Activated T-helper 1 cell treated with anti-CD3 and anti-CD28 coated beads, Interleukin-2, amount 50 U/mL, for 16 hours (primary cell): ENCODE measurements at places on chromosomes 5 and 9.
A peak's percentile ranks its signal among the peaks of the same experiment; 100 is the strongest.

DNA sequence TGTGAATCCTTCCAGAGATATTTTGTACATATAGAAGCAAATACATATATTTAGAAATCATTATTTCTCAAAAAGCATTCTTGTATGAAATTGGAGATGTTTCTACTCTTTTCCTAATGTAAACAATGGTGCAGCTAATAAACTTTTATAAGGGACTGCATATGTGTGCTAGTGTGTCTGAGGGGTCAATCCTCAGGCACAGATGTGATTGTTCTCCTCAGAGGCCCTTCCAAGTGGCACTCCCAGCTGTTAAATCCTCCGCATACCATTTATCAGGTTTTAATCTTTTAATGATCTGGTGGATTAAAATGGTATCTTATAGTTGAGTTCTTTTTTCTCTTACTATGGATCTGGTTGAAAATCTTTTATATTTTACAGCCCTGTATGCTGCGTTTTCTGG is 5.6 kb upstream of the OMD start:
- DNase-seq = no peak

DNA sequence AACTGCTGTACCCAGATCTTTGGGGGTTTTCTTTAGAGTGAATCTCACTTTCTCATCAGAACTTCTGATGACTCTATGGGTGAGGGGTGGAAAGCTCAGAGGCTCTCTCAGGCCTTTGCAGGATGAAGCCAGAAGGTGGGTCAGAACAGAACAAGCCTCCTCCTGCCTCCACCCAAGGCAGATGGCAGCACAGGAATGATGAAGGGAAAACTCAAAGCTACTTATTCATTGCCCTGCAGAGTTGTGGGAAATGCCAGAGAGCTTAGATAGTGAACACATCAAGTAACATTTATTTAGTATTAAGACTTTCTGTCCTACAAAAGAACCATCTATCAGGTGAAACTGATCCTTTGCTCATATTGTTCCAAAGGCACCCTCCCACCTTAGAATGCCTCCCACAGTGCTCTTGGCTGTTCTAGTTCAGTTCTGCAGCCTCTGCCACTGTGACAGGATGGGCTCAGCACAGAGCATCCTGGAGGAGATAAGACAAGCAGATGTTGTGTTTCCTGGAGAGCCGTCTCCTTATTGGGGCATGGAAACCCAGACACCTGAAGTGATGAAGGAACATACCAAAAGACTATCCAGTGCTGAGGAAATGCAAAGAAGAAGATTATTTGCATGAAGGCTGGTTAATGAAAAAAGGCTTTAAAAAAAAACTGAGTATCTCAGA is 146.6 kb downstream of the ADAMTS12 start:
- no peak for DNase-seq

DNA sequence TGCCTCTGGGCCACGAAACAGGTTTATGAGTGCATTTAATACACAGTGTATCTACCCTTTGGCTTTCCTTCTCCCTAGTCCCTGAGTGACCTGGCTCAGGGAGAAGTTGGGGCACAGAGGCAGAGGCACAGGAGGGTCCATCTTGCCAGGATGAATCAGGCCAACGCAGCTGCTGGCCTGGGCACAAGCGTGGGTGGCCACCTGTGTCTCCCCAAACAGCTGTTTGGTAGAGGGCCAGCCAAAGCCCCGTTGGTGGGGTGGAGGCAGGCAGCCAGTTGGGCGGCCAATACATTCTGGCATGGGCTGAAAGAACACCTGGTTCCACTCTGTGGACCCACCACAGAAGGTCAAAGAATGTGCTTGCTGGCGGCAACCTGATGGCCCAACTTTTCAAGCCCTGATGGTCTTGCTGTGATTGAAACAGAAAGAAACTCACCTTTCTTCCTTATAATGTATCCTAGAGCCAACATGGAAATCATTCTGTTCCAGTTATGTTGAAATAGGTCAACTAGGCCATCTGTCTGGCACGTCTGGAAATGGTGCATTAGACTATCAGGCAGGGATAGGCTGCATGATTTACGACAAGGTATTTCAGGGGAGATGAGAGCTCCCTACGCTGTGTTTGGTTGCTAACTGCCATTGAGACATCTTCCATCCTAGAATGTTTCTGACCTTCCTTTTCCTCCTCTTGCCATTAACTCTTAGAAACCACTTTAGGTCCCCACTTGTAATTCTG is 337.4 kb downstream of the ADAMTS6 start:
- no peak for DNase-seq

GRCh38 chr5:180428598-180428997 is 65.6 kb upstream of the CNOT6 start:
- DNase-seq = no peak

GRCh38 chr9:69193685-69194032 is 19.6 kb downstream of the TJP2 start:
- DNase-seq = no peak

DNA sequence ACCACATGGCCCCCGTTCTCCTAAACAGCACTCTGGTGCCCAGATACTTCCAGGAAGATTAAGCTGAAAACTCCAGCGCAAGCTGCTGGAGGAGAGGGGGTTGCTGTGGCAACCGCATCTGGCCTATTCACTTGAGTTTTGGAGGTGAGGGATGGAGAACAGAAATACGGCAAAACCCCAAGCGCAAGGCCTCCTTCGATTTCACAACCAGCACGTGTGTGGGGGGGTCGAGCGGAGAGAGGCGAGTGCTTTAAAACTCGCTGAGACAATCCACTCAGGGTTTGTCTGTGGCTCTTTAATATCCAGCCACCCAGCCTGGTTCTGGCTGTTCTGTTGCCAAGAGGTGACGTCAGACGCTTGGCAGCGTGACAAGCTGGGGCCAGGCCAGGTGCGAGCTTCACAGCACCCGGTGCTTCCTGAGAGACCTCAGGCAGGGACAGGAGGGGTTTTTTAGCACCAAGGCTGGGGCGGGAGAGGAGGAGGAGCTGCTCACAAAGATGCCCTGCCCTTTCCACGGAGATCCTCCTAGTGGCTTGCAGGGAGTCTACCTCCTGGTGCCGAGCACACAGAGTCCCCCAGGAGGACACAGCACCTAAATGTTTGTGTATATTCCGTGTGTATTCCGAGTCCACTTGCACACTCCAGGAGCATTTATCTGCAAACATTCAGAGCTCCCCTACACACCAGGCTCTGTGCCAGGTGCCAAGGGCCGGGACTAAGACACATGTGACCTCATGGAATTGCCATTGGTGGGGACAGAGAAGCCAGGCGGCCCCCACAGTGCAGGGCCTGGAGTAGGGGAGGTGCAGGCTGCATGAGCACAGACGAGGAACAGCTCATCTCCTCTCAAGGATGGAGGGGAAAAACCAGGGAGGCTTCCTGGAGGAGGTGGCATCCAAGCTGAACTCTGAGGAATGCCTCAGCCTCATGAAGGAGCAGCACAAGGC is 194.6 kb downstream of the OLFM1 start:
- no peak for DNase-seq

DNA sequence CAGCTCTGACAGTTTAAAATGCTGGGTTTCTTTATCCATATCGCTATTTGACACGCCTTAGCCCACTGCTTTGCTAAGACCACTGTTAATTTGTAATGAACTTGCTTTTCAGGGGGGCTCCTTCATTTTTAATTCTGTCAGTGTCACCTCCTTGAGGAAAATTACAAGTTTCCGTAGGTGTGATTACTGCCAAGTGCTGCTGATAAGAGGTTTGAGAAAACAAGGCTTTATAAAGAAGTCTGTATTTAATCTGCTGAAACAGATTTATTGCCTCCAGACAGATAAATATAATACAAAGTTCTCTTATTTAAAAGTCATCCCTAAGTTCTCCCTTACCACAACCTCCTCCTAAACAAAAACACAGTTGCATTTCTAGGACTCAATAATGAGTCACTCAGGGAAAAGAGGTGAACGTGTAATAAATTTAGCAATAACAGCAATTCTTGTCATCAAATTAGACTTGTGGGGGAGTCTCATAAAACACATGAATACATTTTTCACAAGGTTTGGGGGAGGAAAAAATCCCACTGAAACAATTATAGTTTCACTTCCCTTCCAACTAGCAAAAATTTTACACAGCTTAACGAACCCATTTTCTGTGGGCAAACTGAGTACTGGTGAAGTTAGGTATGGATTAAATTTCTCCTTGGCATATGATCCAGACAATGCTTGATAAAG is 72.8 kb downstream of the MAPKAP1 start:
- DNase-seq = no peak

GRCh38 chr9:113620377-113621161 is 157.0 kb downstream of the RGS3 start:
- no peak for DNase-seq

- no peak for DNase-seq
Observed at GRCh38 chr9:117180896-117181445, 233.9 kb downstream of the ASTN2 start.

GRCh38 chr9:72984226-72984947 is 31.5 kb upstream of the ALDH1A1 start:
- DNase-seq = no peak

- no peak for DNase-seq
Observed at GRCh38 chr9:89854715-89855475, 250.1 kb downstream of the GADD45G start.

GRCh38 chr5:67163863-67164595 is 32.6 kb downstream of the CD180 start:
- no peak for DNase-seq

- DNase-seq = no peak
Observed at GRCh38 chr9:114869845-114870244, 60.5 kb downstream of the TNFSF8 start.

GRCh38 chr5:643351-643801 is 31.2 kb downstream of the CEP72 start:
- DNase-seq = no peak

GRCh38 chr9:79301551-79302391 is 270.0 kb upstream of the TLE4 start:
- no peak for DNase-seq

GRCh38 chr9:126915281-126915816 is 767 bp downstream of the RALGPS1 start:
- peak; percentile 22 for DNase-seq

DNA sequence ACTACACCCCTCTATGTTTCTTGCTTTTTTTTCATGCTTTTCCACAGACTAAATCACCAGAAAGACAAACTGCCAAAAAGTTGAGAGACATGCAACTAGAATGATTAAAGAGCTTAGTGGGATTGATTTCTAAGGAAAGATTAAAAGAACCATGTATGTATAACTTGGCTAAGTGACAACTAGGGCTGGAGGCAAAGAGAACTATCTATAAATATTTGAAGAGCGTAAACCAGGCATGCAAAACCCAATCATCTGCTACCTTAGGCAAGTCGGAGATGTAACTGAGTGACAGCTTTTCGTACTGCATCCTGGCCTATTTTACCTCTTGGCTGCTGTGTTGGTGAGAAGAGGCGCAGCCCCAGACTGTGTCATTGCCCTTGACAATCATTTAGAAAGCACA is 121.0 kb upstream of the TLX3 start:
- DNase-seq = no peak

DNA sequence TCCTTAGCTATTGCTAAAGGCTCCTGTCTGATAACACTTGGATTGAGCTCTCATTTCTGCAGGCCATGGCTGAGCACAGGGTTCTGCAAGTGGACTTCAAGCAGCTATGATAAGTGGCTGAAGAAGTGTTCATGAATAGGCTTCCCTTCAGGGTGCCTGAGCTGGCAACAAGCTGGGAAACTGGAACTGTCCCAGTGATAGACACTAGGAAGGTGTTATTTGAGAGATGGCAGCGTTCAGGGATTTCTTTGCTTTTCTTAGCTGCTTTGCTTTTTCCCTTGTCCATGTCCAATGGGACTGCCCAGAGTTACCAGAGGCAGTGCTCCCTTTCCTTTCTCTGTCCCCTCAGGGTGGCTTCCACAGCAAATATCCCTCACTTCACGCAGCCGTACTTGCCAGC is 75.8 kb downstream of the INIP start:
- DNase-seq = no peak

DNA sequence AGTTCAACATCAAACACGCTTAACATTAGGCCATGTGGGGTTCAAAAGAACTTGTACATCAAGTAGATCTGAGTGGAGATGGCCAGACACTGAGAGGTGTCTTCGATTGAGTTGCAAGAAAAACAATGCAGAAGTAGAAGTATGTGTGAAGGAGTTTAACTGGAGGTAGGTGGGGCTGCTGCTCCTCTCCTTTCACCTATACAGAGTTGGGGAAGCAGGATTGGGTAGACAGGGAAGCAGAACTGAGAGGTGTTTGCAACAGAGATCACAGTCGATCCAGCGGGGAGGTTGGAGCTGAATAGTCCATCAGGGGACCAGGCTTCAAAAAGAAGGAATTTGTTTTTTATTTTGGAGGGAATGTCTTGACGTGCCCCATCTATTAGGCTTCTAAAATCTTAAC is 61.7 kb upstream of the SLC27A6 start:
- no peak for DNase-seq

GRCh38 chr5:133613184-133613583 is 843 bp upstream of the FSTL4 start:
- no peak for DNase-seq

- DNase-seq = no peak
Observed at GRCh38 chr5:111775224-111775623, 18.2 kb upstream of the NREP start.

DNA sequence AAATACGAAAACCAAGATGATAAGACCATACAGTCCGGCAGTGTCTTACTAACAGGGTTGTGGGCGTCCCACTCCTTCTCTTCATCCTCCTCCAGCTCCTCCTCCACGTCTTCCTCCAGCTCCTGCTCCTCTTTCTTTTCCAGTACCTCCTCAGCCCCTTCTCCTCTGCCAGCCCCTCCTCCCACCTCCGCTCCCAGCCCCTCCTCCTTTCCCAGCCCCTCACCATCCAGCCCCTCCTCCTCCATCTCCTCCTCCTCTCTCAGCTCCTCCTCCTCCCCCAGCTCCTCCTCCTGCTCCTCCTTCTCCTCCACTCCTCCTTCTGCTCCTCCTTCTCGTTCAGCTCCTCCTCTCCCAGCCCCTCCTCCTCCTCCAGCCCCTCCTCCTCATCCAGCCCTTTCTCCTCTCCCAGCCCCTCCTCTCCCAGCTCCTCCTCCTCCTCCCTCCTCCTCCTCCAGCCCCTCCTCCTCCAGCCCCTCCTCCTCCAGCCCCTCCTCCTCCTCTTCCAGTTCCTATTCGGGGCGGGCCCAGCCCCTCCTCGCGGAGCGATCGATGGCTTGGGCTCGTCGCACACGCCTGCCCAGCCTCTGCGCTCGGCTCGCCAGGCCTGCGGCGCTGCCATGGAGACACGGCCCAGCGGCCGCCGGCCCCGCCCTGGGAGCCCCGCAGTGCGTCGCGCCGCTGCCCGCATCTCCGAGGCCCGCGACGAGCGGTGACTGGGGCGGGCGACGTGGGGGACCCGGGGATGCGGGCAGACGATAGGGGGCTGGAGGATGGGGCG is at the start of gene BRD3OS:
TSS of gene BRD3OS (plus strand) at position 654 of the 778 bp plus-strand sequence. CDS start 1,267 bp downstream, outside the sequence.
- peak; percentile 89 for DNase-seq

DNA sequence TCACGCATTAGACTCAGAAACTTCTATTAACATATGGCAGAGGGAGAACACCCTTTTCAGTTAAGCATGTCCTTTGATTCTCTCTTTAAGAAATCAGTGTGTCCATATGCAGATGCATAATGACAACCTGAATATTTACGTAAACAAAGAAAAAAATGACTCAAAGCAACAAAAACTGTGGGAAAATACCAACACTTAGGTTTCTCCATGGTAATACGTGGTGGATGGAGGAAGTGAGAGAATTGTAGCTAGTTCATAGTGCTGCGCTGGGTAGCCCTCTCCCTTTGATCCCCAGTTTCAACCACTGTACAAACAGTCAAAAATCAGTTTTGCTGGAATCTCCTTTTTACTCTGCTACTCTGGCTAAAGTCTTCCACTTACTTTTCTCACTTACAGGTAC is 2.0 kb upstream of the MAP3K1 start:
- DNase-seq = no peak

GRCh38 chr5:1202798-1203185 is 1.4 kb downstream of the SLC6A19 start:
- no peak for DNase-seq

GRCh38 chr5:54249210-54250028 is 61.0 kb downstream of the ARL15 start:
- no peak for DNase-seq
